Renal pelvis (tissue), 12 donors: ENCODE measurements at places on chromosomes 4 and X.

- no peak for DNase-seq
Measured at GRCh38 chr4:71230271-71231128, 108.3 kb upstream of the SLC4A4 start.

DNA sequence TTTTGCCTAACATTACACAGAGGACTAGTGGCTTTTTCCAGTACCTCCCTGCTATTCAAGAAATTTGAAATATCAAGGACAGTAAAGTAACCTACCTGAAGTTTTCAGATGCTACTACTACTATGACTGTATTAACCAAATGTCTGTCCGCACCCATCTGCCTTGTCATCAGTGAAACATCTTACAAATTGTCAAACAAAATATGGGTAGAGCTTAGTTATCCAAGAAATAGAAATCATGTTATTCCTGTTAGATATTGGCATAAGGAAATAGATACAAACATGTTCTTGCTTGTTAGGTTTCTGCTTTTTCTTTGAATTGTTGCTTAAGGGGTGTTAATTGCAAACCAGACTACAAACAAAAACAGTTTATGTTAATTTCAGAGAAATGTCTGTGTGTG lies 63.9 kb downstream of the PLS3 start:
- no peak for DNase-seq

DNA sequence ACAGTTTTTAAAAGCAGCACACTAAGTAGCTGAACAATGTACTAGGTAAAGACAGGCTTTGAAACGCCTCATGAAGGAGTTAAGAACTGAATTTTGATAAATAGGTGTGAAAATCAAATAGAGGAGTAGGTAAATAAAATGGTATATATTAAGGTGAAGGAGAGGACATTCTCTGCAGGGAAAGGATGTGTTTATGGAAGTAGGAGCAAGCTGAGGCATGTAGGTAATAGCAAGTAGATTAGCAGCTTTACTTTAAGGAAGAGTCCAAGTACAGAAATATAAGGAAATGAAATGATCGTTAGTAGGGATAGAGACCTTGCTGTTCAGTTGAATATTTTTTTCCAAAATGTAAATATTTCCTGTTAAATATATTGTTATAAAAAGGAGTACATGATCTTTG lies 12.5 kb downstream of the METAP1 start:
- no peak for DNase-seq

- DNase-seq = no peak
Measured at GRCh38 chr4:95021099-95021498, 263.3 kb downstream of the BMPR1B start.

GRCh38 chrX:153939573-153939972 lies 4.7 kb upstream of the NAA10 start:
- no peak for DNase-seq

DNA sequence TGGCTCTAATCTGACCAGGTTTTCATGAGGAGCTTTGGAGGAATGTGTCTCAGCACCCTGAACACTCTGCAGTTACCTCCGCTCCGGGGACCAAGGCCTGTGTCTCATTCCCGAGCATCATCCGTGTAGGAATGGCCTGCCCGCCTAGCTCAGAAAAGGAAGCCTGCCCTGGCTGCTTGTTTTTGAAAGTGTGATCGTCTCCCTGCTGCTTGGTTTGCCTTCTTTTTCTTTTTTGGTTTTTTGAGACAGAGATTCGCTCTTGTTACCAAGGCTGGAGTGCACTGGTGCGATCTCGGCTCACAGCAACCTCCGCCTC lies 73.3 kb downstream of the CRLF2 start:
- no peak for DNase-seq

GRCh38 chr4:168409089-168409801 lies 71.0 kb downstream of the DDX60L start:
- DNase-seq = no peak

DNA sequence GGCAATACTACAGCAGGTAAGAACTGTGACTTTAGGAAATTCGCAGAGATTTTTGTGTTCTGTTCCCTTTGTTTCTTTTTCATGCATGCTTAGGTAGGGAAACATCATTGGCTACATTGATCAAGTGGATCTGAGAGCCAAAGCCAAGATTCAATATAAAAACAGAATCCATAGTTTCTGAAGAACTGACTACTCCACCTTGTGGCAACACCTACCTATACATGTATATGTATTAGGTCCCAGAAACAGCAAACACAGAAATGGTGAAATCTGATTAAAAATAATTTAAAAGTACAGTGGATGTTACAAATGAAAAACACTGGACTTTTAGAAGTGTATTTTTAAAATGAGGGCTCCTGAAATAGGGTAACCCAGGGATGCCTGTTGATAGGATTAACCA lies 322.6 kb upstream of the MAOA start:
- no peak for DNase-seq

DNA sequence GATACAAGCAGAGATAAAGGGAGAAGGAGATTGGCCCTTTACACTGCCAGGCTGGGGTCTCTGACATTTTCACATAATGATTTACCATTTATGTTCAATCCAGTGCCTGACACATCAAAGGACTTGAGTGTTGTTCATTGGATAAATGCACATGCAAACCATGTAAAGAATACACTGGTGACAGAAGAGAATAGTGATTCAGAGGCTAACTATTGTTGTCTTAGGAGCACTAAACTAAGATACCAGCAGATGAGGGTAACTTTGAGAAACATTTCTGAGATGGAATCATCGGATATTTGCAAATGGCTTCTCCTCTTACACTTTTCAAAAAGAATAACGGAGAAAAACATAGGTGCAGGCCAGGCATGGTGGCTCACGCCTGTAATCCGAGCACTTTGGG lies 67.3 kb upstream of the HHIP start:
- DNase-seq = no peak
